Epithelial cell of esophagus (primary cell): ENCODE measurements at places on chromosomes 12 and 14.

DNA sequence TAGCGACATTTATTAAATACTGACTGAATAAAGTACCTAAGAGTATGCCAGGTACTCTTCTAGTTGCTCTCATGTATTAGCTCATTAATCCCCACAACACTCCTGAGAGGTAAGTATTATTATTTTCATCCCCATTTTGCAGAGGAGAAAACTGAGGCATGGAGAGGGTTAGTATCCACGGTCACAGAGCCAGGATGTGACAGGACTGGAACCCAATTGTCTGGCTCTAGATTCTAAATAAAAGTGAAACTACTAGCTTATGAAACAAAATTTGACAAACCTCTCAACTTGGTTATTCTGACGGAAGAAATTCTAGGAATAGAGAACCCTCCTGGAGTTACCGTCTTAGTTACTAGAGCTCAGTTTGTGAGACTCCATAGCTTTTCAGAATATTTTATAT, 112.2 kb downstream of the CHST11 start:
- no peak for DNase-seq

DNA sequence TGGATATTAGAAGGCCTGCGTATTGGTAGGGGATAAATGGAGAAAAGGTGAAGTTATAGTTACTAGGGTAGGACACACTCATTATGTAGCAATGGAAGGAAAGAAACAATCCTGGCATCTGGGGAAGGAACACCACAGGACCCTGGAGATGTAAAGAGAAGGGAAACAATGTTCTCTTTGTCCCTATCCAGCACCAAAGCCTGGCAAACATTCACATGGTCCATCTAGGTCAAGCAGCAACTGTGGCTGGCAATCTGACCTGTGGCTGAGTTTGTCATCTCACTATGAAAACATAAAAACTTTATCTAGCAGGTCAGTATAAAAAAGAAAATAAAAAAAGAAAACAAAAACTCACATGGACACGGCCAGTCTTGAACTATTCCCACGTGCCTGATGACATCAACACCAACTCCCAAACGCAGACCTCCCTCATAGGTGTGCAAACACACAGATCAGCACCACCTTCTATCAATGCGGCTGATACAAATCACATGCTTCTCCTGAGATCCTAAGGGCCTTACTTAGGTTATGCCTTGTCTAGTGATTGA, 2.6 kb downstream of the POMT2 start:
- no peak for DNase-seq

GRCh38 chr14:66139432-66139831, 346.7 kb upstream of the CCDC196 start:
- no peak for DNase-seq

- no peak for DNase-seq
These were observed 21.7 kb upstream of the CRIP2 start for GRCh38 chr14:105452963-105453362.

DNA sequence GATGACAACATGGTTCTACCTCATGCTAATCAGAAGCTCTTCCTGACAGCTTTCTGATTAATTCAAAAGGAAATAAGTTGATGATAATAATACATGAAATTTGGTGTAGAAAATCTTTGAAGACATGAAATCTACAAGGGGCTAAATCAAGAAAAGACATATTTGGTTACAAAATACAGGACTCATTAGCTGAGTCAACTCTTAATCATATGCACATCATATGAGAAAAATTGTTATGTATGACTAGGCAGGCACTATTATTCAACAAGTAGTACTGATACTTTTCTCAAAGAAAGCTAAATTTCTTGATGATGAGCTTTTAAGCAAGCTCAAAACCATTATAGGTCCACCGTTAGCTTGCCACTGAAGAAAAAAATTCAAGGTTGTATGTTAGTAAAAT, 7.1 kb downstream of the ABCC9 start:
- DNase-seq: peak; percentile 43

- DNase-seq: peak; percentile 28
These were observed 154.4 kb downstream of the GPHN start for GRCh38 chr14:66662374-66662773.

GRCh38 chr14:69858801-69859200, 20.4 kb upstream of the SMOC1 start:
- DNase-seq: no peak

GRCh38 chr12:55847603-55848291, 5.0 kb upstream of the MMP19 start:
- DNase-seq: peak; percentile 87

GRCh38 chr12:59700153-59700450, 104.3 kb downstream of the SLC16A7 start:
- no peak for DNase-seq

DNA sequence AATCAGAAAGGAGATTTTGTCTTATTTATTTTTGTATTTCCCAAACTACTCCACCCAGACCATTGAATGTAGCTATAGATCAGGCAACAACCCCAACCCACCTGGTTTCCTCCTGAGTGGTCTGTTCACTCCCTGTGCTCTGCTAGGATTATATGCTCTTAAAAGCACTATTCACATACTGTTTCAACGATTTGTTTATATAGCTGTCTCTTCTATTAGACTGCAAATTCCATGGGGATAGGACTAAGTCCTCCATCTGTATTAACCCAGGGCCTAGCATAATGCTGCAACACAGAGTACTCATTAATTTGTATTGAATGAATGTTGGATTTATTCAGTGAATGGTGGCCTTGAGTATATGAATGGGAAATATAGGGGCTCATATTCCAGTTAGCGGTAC, 307.6 kb downstream of the RAD51B start:
- no peak for DNase-seq

DNA sequence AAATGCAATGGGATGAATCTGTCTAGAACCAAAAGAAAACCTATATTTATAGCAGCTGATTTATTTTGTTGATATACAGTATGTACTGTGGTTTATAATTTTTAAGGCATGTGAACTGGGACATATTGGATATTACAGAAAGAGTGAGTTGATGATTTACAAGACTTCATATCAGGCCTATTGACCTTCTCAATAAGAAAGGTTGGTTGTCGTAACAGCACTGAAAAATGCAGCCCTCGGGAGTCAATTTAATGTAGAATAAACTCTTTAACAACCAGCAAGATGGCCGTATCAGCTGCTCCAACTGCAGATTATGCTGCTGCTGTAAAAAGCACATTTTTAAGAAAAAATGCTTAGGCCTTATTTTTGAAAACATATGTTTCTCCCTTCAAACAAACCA, 407.3 kb downstream of the GXYLT1 start:
- no peak for DNase-seq

DNA sequence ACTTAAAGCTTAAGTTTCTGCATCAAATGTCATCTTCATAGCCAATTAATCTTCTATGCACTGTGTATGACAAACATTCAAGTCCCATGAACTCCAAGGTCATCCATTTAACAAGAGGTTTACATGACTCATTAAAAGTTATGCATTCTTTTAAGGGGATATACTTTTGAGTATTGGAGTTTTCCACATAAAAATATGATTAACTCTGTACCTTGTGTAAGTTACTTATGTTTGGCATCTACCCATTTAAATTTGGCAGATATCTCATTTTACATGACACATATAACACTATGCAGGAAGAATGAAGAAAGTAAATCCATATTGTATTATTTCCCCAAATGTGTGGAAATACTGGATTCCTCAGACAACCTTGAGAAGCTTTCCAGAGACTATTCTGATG, 240.2 kb downstream of the PAX9 start:
- DNase-seq: no peak

DNA sequence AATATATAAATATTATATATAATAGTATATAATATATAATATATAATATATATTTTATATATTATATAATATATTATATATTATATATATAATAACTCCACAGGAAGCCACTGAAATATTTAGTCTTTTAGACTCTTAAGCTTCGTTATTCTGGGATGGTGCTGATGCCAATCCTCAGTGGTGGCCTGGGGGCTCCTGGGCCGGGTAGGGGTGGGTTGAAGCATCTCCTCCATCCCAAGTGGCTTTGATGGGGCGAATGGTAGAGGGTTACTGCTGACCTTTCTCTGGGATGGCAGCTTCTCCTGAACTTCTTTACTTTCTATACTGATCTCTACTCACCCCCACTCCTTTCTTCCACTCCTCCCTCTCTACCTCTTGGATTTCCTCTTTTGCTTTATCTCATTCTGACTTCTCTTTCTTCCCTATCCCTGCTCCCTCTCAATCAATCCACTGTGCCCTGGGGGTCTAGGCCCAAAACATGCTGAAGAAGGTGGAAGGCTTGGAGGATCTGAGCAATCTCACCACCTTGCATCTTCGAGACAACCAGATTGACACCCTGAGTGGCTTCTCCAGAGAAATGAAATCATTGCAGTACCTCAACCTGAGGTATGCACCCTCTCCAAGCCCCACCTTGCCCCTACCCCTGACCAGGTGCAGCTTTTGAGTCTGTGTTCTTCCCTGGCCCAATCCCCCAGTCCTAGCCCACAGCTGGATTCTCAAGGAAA, 4.8 kb upstream of the ENO2 start:
- no peak for DNase-seq

DNA sequence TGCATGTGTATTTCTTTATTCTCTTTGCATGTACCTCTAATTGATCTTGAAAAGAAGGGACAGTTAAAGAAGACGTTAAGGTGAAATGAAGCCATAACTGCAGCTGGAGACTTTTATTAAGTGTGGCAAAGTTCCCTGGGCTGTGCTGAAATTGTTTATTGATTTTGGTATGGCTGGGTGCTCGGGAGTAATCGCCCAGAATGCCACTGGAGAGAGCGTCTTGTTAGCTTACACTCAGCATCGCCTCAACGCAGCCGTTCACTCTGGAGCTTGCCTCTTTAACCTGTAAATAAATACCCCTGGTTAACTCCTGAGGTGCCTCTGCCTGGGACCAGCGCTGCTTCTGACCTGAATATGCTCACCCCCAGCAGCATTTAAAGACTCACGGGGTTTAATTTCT, 98.6 kb downstream of the GPATCH2L start:
- DNase-seq: no peak

GRCh38 chr12:52754135-52754534, 23.0 kb downstream of the KRT76 start:
- no peak for DNase-seq

DNA sequence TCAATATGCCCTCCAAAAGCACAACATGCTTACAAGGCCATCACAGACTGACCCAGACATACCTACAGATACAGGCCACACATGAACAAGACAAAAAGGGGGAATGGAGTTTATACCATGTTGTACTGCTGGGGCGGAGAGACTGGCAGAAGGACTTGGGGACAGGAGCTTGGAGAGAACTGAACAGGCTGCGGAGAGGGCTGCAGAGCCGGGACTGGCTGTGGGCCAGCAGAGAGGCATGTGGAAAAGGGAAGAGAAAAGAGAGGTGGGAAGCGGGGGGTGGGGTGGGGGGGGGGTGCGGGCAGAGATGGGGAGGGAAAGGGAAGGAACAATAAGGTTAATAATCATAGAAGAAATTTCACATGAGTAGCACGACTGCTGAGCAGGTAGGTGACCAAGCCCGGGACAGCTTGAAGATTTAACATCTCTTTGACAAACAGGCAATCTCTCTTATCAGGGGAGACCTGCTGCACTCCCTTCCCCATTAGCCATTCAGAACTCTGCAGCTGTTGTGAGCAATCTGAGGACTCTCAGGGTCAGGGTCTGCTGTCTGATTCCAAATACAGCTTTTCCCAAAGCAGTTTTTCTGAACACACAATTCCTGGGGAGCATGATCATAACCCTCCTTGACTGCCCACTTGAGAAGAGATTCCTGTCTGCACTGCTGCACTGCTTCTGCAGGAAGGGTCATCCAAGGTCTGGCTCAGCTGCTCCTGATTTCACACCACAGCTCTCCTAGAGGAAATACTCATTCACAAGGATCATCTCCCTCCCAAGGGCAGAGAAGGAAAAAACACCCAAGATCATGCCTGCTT, 21.6 kb upstream of the STAC3 start:
- no peak for DNase-seq

DNA sequence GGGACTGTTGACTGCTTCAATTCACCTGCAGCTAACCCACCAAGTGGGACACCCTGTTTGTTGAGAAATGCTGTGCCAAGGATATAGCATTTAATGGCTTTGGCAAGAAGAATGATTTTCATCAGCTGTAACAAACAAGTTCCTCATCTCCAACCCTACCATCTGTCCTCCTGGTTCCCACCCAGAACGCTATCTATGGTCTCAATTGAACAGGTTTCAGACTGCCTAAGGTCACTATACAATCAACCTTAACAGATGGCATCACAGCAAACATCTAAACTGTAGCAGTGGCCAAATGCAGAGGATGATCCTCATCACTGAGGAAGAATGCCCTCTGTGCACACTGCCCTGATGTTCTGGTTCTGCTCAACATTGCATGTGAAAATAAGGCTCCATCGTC, 546.2 kb upstream of the FOXG1 start:
- no peak for DNase-seq

- no peak for DNase-seq
These were observed 10.1 kb upstream of the KICS2 start for GRCh38 chr12:64232196-64232595.
